Heart right ventricle (tissue), 16 donors: ENCODE measurements at places on chromosomes 7 and 10. TPM values are rescaled to one million over a fixed set of nuclear protein-coding genes. Genes with fewer than 3 reads are reported as not detected.

DNA sequence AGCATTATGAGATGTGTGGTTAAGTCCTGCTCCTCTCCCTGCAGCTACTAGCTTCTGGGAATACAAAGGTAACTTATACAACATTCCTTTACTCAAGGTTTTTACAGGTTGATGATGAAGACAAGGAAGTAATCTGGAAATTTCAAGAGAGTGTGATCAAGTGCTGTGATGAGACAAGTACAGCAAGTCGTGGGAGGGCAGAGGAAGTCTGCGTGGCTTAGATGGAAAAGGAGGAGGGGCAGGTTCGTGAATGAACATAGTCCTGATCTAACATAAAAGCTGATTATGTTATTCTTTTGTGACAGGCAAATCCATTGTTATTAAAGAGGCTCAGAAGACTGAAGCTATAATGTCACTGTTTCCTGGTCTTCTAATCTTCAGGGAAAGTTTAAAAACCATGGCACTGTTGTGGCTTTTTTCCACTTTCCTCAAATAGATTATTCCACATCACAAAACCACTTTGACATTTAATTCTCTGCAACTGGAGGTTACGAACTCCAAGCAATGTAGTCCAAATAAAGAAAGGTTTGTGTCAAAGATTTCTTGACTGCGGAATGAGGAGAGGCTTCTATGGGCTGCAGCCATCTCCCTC lies 84.1 kb downstream of the CPXM2 start:
- no peak for DNase-seq

Gene C10orf143
- polyA plus RNA-seq: 5.4 TPM

Gene MYL7
- 1,475 TPM for polyA plus RNA-seq

Gene C10orf90
- not detected for polyA plus RNA-seq

- no peak for DNase-seq
Measured at GRCh38 chr10:90087197-90088023, 386.0 kb downstream of the KIF20B start.

DNA sequence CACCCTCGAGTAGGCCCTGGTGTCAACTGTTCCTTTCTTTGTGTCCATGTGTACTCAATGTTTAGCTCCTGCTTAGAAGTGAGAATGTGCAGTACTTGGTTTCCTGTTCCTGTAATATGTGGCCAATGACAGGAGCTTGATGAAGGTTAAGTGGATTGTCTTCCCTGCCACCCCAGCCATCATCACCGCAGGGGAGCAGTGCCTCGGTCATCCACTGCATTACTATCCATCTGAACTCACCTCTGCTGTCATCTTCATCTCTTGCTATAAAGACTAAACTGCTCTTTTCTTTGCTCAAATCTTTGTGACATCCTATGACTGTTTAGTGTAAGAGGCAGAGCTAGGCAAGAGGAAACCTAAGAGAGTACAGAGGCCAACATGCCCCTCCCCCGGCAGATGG lies 15.6 kb downstream of the ITIH2 start:
- DNase-seq: no peak

DNA sequence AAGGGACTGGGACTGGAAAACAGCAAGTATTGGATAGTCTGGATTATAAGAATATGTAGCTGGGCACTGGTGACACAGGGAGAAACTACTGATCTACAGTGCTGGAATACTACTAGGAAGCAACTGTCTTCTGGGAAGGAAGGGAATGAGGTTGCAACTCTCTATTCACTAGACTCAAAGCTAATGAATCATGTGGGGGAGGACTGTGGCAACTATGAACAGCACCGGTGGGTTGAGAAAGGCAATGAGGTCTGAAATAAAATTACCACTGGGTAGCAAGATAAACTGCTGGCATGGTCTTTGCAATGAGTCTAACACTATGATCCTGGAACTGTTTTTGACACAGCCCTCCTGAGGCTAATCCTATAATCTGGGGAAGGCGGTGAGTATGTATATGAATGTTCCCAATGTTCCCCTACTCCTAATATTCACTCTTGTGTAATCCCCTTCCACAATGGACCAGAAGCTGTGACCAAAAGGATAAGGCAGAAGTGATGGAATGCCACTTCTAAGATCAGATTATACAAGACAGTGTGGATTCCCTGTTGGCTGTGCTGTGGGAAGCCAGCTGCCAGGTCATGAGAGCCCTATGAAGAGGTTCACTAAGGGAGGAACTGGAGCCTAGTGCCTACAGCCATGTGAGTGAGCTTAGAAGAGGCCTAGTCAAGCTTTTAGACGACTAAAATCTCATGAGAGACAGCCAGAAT lies 101.3 kb upstream of the DNAJB12 start:
- no peak for DNase-seq

- DNase-seq: no peak
Measured at GRCh38 chr7:3510101-3511020, 209.3 kb downstream of the SDK1 start.

GRCh38 chr7:116512520-116513188 lies 12.2 kb upstream of the CAV1 start:
- DNase-seq: no peak

DNA sequence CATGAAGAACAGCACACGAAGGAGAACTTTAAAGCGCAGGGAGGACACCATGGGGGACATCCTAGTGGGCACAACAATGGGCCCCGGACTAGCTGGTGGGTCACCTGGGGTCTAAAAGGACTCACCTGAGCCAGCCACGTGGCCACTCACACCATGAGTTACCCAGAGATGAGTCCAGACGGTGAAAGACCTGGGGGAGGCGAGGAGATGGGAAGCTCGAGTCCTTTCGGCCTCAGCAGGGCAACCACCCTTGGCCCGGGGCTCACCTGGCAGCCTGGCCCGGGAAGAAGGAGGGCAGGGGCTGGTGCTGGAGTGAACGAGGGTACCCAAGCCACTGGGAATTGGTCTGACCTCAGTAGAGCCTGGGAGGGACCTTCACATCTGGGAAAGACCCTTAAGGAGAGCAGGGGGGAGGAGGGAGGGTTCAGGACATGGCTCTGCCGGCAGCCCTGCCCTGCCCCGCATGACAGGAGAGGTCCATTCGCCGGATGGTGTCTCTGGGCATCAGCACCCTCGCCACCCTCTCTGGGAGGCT lies 5.7 kb downstream of the GIGYF1 start:
- DNase-seq: no peak

DNA sequence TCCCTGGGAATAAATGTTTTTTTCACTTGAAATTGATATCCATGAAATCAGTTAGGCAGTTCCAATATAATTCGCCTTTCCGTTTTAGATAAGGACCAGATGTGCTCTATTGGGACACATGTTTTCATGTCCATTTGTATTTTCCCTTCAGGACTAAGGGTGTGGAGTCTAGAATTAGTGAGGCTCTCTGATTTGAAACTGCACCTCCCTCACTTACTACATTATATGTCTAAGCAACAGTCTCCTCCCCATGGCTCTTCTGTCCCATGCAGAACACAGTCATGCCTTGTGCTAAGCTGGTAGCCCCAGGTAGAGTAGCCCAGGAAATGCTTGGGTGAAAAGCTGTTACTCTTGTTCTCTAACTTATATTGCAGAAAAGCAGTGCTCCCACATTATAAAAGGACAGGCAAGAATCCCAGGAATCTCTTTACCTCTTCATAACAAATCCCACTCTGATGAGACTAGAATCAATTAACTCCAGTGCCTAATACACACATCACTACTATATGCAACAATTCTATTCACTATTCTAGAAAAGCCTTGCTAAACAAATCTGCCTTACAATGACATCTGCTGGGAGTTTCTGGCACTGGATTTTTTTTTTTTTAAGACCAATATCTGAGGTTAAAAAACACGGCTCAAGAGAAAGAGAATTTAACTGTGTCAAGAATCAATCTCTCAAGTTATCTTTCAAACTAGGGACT lies 293.9 kb downstream of the SNX13 start:
- no peak for DNase-seq

DNA sequence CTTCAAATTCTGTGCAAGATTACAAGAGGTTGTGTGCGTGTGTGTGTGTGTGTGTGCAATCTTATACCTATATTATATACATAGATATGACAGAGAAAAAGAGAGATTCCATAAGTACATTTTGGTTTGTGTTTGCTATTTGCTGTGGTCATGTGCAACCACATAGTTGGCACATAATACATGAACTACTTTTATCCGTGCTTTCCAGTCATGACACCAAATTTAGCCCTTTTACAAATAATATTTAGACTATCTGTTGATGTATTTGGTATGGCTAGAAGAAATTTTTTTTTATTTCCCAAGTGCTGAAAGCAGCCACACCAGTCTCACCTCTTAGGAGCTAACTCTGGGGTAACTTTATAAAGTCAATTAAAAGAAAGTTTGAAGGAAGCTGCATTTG lies 63.5 kb upstream of the EGFR start:
- no peak for DNase-seq

Gene LRRN3
- polyA plus RNA-seq: 1.2 TPM

GRCh38 chr10:29951441-29951931 lies 107.9 kb downstream of the JCAD start:
- no peak for DNase-seq

GRCh38 chr7:45563941-45564461 lies 10.2 kb upstream of the ADCY1 start:
- no peak for DNase-seq

Gene SPDYE1
- not detected for polyA plus RNA-seq

GRCh38 chr10:63752318-63752717 lies 231.1 kb downstream of the REEP3 start:
- DNase-seq: no peak

DNA sequence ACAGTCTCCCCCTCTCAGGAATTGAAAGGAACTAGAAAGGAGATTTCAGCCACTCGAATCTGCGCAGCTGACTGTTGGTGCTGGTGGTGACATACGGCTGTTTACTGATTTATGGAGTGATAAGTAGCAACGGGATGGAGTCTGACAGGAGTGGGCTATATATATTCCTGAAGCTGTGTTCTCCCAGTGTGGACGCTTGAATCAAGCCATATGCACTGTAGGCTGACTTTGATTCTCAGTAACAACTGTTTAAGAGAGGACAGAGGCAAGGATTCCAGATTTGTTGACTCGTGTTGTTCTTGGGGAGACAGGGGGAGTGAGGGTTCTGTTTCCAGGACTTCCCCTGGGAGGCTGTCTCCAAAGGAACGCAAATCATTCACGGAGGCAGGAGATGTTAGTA lies 260.1 kb upstream of the AUTS2 start:
- DNase-seq: no peak

DNA sequence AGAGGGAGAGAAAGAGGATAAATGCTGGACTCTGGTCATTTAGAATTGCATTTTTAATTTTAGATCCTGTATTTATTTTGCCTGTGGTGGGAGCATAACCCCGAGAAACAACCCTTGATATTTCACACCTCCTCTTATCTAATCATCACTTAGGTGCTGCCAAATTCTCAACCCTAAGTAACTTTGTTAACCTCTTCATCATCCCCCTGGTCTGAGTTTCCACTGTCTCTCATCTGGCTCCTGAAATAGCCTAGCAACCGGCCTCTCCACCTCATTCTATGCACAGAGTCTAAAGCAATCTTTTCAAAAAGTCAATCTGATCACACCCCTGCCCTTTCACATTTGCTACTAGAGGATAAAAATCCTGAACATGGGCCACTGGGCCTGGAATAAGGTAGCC lies 118.5 kb upstream of the C1QL3 start:
- no peak for DNase-seq

DNA sequence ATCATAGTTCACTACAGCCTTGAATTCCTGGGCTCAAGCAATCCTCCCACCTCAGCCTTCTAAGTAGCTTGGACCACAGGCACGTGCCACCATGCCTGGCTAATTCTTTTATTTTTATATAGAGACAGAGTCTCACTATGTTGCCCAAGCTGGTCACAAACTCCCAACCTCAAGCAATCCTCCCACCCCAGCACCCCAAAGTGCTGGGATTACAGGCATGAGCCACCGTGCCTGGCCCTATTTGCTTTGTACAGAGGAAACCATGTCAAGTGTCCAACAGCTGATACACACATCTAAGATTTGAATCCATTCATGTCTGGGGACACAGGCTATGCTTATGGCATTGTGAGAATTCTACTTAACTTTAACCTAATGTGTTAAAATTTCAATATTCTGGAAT lies 29.9 kb upstream of the MPP7 start:
- no peak for DNase-seq

DNA sequence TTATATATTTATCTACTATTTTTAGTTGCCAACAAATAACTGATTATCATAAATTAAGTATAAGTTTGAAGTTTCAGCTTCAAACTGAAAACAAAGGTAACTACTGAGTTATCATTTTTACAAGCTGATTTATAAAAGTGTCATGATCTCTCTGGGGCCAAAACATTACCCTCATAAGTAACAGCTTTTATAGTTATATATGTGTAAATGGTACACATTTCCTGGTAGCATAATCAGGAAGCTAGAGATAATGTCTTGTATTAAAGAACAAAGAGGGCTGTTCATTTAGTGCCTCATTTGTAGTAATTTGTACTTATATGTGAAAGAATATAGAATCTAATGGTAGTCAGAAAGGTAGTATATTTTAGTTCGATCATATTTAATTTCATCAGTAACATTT lies 162.6 kb downstream of the SGMS1 start:
- DNase-seq: no peak

DNA sequence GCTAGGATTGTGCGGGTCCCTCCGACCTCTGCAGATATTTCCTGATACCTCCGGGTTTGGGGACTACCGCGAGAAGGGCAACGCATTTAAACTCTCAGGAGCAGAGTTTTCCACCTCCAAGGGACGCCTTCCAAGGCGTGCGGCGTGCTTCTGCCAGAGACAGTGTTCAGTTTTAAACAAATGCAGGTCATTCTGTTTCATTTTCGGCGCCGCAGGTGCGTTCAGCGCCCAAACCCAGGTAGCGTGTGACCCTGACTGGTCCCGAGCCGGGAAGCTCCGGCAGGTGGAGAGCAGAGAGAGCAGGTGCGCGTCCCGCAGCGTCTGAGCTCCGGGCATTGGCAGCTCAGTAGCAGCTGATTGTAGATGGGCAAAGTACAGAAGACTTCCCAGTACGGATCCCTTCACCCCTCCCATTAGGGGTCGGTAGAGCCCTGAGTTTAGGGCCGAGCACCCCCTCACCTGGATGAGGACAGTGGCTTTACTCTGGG lies 1.4 kb upstream of the CYP26A1 start:
- DNase-seq: no peak

DNA sequence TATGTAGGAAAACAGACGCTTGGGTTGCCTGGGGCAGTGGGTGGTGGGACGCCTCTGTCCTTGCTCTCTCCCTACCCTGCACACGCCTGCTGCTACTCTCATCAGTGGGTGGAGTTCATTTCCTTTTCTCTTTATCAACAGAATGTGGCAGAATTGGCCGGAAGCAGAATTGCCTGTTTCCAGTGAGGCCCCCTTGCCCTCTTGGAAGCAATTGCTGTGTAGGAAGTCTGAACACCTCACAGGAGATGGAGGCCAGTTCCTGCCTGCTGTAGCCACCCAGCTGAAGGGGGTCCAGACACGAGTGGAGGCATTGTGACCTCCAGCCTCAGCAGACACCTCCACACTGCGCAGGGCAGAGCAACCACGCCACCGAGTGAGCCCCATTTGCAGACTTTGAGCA lies 331.6 kb upstream of the ZNF32 start:
- no peak for DNase-seq

DNA sequence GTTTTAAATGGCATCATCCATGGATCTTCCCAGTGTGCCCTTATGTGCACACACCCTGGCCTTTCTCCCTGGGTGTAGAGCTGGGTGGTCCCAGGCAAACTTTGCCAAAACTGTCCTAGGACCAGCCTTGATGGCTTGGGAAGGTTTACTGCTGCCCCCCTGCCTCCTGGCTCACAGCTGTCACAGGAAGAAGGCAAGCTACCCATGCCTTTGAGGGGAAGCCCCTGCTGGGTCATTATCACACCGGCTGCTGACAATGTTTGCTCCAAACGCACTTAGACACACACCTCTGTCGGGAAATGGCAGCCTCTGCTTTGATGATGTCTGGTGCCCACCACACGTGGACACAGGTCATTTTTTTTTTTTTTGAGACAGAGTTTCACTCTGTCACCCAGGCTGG lies 25.2 kb upstream of the FIGNL1 start:
- DNase-seq: no peak

- DNase-seq: no peak
Measured at GRCh38 chr7:150408393-150409299, 29.5 kb downstream of the ZNF775 start.
